Activated T-helper 17 cell treated with anti-CD3 and anti-CD28 coated beads, Interleukin-2, amount 50 U/mL, for 72 hours (primary cell): ENCODE measurements at places on chromosomes 5 and 9.
A peak's percentile ranks its signal among the peaks of the same experiment; 100 is the strongest.

GRCh38 chr9:136312436-136312835, 8.5 kb upstream of the CCDC187 start:
- peak; percentile 74 for ATAC-seq

DNA sequence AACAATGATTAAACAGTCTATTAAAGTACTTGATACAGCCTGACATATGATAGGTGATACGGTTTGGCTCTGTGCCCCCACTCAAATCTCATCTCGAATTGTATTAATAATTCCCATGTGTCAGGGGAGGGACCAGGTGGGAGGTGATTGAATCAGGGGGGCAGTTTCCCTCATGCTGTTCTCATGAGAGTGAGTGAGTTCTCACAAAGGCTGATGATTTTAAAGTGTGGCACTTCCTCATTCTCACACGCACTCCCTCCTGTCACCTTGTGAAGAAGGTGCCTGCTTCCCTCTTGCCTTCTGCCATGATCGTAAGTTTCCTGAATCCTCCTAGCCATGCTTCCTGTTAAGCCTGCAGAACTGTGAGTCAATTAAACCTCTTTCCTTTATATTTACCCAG, 40.1 kb upstream of the TARS1 start:
- ATAC-seq: no peak

DNA sequence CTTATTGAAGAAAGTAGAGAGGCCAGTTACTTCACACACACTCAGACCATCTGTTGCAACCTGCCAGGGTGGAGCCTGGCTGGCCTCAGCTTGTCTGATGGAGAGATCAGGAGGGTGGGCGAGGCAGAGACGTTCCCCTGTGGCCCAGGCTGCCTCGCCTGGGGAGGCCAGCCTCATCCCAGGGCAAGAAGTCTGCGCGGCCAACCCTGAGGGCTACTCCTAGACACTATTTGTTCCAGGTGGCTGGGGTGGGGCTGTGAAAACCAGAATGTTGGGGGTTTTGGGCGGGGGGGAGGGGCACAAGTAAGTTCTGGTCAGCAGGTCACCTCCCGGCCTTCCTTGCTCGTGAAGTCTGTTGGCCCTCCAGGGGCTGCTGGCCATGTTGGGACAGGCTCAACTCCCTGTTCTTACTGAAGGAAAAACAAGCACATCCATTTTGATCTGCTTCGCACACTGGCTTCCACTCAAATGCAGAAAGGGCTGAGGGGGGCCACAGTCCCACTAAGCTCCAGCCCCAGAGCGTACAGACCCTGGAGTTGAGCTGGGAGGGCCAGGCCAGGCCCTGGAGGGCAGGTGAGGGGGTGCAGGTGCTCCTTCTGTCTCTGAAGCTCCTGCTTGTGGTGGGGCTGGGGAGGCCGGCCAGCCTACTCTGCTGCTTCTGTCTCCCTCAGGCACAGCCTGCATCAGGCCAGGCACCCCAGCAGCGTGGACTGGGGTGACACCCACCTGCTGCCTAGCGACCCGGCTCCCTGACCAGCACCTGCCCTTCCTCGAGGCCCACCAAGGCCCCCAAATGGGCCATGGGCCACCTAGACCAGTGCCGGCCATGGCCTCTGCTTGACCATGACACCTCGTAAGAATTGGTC, 46.6 kb downstream of the SECISBP2 start:
- ATAC-seq: no peak

DNA sequence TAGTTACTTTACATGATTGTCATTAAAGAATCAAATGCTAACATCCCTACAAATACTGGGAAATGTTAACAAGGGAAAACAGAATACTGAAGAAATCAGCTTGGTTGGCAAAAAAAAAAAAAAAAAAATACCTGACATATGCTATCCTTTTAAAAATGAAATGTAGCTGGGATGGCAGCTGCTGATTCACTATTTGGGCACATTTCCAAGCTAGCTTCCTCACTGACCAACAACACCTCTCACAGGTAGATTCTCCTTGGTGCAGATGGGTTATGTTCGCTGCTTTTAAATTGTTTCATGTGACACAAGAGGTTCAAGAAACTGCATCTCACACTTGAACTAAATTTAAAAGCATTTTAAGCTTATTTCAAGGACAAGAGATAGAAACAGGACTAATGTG, 6.1 kb upstream of the PRUNE2 start:
- ATAC-seq: no peak

DNA sequence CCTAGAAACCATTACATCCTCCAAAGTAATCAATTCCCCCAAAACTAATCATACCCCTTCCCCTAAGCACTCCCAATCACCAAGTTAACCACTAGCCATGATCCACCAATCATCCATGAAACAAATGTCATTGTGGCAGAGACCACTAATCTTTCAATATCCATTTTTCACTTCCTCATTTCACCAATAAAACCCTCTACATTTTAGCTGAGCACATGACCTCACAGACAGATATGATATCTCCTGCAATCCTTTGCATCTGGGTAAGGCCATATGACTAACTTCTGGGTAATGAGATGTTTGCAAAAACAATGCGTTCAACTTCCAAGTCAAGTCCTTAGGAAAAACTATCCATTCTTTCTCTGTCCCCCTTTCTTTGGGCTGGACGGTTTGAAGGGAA, 20.7 kb downstream of the OR2S2 start:
- ATAC-seq: no peak

- ATAC-seq: no peak
Measured at GRCh38 chr5:151614565-151614964, 23.4 kb upstream of the FAT2 start.

DNA sequence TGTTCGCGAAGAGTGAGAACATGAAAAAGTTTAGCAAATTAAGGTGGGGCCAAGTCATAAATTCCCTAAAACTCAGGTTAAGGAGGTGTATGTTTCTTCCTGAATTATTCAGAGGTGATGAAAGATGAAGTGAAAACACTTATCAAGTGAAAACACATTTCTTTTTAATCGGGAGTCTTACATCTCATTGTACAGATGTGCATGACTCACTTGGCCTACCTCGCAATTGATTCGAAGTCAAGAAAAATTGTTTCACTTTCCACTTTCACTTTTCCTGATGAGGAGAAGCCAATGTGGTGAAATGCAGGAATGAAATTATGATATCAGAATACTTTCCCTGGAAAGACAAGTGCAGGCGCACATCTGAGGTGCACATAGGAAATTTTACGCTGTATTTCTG, 78.7 kb downstream of the SLC25A46 start:
- ATAC-seq: no peak

GRCh38 chr5:138720840-138721239, 32.4 kb upstream of the CTNNA1 start:
- no peak for ATAC-seq

- ATAC-seq: no peak
Measured at GRCh38 chr5:72746736-72747135, 69.7 kb upstream of the TNPO1 start.

DNA sequence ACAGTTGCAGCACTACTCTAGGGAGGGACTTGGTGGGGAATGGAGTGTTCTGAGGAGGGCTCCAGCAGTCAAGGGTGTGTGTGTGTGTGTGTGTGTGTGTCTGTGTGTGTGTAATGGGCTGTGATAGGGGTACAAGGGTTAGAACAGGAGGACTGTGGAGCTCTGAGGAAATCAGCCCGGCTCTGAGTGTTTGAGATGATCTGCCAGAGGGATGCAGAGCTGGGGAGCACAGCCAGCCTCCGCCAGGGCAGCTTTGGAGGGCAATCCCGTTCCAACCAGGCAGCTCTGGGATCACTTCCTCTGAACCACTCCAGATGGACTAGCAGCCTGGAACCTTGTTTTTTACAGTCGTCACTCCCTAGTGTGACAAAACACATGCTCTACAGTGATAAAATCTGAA, 3.0 kb upstream of the SLC6A7 start:
- no peak for ATAC-seq

DNA sequence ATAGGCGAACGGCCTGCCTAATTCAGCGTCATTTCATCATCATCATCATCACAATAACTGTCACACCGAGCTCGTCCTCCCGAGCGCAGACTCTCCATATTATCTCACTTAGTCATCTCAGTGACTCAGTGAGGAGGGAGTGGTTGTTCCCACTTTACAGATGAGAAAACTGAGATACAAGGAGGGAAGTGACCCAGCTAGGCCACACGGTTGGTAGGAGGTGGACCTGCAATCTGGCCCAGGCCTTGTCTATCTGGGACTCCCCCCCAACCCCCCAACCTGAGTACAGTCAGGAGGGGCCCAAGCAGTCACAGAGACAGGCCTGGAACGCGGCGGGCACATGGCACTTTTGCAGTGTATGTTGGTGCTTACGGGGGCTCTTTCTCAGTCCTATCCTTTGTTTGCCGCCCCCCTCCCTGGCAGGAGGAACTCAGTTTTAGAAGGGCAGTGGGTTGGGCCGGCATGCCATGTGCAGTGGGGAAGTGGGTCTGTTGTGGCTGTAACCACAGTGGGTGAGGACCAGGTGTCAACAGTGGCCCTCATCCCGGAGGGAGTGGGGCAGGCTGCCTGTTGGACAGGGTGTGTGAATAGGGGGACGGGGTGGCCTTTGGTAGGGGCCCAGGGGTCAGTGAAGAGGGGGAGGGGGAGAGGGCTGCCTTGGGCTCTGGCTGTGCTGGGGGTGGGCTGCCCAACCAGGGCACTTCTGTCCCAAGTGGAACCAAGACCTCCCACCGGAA, 1.7 kb upstream of the RXRA start:
- ATAC-seq: peak; percentile 83

GRCh38 chr5:61274511-61274911, 57.5 kb upstream of the ZSWIM6 start:
- no peak for ATAC-seq

DNA sequence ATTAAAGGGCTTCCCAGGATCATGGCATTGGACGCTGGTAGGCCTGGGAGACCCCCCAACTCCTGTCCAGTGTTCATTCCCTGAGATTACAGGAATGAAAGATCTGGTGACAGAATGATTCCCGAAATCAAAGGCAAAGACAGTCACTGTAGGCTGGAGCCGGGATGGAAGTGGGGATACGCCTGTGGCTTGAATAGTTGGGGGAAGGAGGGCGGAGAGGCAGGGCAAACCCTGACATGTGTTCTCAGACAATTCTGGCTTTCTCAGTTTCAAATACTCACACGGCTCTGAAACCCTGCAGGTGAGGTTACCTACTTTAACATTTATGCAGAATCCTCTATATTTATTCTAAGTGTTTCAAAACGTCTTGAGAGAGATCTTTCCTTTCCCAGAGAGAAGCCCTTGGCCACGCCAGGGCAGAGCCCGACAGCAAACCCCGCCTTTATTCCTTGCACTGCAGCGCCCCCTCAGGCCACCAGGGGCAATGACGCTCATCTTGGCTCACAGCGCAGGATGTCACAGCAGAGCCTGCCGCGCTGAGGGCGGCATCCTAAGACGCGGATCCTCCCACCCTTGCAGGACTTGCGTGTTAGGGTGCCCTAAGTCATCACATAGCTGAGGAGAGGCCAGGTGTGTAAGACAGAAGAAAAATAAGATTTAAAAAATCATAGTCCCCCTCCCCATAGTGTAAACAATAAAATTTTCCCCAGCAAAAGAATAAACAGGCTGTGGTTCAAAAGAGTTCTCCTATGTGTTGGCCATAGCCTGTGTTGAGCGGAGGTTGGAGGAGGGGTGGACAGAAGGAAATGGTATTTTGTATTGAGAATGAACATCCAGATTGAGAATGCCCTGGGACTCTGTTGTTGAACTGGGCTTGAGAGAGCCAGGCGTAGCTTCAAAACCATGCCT, 284.5 kb downstream of the NTRK2 start:
- ATAC-seq: peak; percentile 80

DNA sequence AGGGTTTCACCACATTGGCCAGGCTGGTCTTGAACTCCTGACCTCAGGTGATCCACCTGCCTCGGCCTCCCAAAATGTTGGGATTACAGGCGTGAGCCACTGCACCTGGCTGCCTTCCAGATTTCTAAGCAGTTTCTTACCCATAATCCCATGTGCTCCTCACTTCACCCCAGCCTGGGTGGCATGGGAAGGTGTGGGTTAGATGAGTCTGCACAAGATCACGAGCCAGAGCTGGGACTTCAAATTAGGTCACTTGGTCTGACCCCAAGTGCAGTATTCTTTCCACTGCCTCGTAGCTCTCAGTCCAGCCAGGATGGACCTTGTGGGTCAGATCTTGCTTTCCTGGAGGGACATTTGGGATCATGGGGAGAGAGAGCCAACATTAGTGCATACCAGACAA, 37.5 kb upstream of the STRBP start:
- no peak for ATAC-seq

- ATAC-seq: no peak
Measured at GRCh38 chr9:123983047-123983446, 28.5 kb upstream of the LHX2 start.

DNA sequence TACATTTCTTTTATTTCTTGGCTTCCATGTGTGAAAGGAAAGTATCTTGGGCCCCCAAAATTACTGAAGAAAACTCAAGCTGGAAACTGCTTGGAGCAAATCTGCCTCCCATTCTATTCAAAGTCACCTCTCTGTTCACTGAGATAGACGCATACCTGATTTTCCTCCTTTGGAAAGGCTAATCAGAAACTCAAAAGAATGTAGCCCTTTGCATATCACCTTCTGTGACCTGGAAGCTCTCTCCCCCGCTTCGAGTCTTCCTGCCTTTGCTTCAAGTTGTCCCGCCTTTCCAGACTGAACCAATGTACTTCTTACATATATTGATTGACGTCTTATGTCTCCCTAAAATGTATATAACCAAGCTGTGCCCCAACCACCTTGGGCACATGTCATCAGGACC, 5.0 kb upstream of the RXFP3 start:
- ATAC-seq: no peak

DNA sequence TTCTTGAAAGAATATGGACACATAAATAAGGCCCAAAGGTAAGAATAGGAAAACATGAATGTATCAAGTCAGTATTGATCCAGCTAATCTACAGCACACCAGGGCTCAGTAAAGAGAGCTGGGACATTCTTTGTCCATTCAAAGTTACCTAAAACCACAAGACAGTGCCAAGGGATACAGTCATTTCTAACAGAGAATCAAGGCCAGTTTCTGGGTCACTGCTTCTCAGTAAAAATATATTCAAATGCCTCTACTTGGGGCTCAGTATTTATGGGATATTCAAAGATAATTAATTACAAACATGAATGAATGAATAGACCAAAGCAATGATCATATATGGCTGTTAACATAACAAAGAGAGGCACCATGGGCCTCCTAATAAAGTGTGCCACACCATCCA, 34.9 kb downstream of the MTMR12 start:
- ATAC-seq: peak; percentile 23

GRCh38 chr9:108550106-108550505, 305.7 kb downstream of the ACTL7B start:
- ATAC-seq: no peak

DNA sequence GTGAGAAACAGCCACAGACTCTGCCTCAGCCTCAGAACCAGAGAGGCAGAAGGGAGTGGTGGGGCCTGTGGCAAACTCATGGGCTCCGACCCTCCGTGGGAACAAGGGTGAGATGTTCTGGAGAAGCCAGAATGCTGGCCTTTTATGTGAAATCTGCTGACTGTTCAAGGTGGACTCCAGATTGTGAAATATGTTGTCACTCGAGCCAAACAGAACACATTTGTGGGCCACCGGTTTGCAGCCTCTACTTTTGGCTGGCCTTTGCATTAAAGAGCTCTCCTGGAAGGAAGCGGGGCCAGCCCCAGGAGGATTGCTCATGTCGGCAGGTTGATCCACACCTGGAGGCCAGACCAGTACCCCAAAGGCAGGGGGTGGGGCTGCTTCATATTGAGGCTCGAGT, 62.4 kb downstream of the ERGIC1 start:
- no peak for ATAC-seq
